Lower lobe of right lung (tissue), 2 donors: ENCODE measurements at places on chromosomes 4 and X. TPM values are rescaled to one million over a fixed set of nuclear protein-coding genes. Genes with fewer than 3 reads are reported as not detected.

ADH6 gene
- 0.50 TPM for total RNA-seq

STATH gene
- not detected for total RNA-seq

SERPINA7 gene
- not detected for total RNA-seq

TRAM1L1 gene
- 1.3 TPM for total RNA-seq

TRIM61 gene
- 0.89 TPM for total RNA-seq

FAAH2 gene
- total RNA-seq = 6.1 TPM
